Stimulated activated CD4-positive, alpha-beta T cell treated with anti-CD3 and anti-CD28 coated beads, TNF-alpha, amount 100 ng/mL, for 1 hour (primary cell): ENCODE measurements at places on chromosomes 13 and 19.

DNA sequence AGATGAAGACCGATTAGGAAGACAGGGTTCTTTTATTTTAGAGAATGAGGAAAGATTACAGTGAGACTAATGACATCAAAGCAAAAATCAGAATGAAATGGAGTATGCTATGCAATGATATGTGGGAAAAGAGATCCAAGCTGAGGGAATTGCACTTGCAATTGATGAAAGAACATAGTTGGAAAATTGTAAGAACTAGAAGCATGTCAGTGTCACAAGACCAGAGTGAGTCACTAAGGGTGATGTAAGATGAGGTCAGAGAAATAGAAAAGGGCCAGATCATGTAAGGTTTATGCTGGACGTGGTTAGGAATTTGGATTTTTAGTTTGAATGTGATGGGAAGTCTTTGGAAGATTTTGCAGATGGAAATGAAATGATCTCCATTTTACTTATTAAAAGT, 1937.3 kb downstream of the OLFM4 start:
- DNase-seq: no peak

- no peak for DNase-seq
Measured at GRCh38 chr13:98575009-98575903, 1.7 kb downstream of the STK24 start.

GRCh38 chr19:6967967-6968366, 53.3 kb downstream of the MBD3L2B start:
- DNase-seq: no peak

DNA sequence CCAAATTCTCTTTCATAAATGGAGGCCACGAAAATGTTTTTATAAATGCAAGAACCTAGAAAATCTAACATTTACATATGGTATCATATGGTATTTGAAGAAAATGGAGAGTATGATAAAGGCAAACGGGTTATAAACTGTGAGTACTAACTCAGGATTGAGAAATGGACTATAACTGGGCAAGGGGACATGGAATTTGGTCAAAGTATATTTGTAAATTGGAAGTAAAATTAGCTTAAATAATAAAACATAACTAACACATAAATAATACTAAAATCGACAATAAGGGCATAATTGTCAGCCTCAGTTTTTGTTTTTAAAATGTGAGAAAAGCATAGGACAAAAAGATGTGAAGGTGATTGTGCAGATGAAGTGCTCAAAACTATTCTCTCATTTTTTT, 1516.3 kb upstream of the MIR17HG start:
- DNase-seq: no peak

DNA sequence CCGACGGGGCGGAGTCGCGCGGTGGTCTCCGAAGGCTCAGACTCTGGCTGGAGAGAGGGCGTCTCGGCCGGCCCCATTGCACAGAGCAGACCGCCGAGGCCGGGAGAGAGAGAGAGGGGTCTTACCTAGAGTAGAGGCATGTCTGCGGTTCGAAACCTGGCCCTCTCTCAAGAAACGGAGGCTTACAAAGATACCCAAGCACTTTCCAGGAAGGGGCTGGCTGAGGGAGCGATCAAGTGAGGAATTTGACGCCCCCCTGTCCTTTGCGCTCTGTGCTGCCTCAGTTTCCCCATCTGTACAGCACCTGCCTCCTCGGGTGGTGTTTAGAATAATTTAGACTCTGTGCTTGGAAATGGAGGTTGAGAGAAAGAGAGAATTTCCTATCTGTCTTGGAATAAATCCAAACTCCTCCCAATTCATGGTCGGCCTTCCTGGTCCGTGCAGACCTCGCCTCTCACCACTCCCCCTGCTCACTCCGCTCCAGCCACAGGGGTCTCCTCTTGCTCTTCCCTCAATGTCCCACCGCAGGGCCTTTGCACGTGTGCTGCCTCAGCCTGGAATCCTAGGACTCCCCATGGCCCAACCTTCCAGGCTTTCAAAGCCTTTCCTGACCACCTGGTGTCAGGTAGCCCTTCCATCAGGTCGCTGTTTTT, 658 bp upstream of the ISOC2 start:
- no peak for DNase-seq

DNA sequence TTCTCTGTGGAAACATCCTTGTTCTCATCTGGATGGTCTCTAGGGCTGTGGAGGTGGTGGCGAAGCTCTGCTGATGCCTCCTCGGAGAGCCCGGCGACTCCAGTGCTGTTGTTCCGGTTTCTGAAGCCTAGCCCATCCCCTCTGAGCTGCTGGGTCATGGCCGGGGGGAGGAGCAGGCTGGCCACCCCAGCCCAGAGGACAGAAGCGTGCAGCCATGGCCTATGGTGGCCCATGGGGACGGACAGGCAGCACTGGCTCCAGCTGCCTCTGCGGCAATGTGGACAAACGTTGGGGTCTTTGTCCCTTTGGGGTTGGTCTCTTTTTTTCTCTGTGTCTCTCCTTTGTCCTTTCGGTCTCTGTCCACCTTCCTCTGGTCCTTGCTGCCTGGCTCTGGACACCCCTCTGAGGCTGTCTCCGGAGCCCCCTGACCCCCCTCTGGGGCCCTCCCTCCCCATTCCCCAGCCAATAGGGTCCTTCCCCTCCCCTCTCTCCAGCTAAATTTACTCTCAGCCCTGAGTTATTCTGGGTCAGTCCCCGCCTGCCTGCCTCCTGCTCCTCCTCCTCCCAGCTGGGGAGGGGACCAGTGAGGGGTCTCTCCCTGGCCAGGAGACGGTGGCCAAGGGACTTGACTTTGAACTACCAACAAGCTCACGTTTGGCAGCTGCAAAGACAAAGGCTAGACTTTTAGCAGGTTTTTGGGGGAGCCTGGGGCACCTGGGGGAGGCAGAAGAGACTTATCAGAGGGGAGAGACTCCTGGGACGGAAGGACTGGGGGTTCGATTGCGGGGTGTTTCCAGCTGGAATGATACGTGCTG, at the start of gene HRC:
Gene HRC, minus strand, starts transcription at position 392 of the 815 bp plus-strand sequence. Its CDS starts 159 bp downstream, at position 233.
- no peak for DNase-seq

GRCh38 chr13:93900731-93901130, 578.8 kb downstream of the DCT start:
- no peak for DNase-seq

DNA sequence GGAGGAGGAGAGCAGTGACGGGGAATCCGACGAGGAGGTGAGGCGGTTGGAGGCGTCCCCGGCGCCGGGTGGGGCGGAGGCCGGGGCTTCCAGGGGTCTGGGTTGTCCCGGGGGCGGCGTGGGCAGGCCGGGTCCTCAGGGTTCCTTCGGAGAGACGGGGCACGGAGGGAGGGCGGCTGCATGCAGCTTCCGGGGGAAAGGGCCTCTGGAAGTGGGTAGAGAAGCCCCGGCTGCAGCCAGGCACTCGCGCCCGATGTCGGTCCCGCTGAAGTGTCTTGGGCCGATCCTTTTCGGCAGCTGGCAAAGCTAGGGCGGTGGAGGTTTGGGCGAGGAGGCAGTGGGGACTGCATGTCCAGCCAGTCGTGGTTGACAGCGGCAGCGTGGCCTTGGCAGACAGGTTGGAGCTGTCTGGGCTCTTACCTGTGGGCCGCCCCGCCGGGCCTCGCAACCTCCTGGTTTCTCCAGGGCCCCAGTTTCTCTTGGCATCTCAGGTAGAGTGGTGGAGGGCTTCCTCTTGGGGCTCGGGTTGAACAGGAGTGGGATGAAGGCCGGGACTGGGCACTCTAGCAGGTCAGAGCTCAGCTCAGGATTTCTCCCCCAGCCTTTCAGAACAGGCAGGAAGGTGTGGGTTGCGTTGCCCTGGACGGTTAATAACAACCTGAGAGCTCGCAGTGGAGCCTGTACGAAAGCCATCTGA, 690 bp downstream of the KMT2B start:
- DNase-seq: peak; percentile 42
